CD4-positive, alpha-beta T cell treated with Interleukin-17A for 4 hours (primary cell): ENCODE measurements at places on chromosomes 7 and 10.

- DNase-seq, result no peak
Measured at GRCh38 chr7:108211382-108212201, 81.4 kb upstream of the LAMB4 start.

DNA sequence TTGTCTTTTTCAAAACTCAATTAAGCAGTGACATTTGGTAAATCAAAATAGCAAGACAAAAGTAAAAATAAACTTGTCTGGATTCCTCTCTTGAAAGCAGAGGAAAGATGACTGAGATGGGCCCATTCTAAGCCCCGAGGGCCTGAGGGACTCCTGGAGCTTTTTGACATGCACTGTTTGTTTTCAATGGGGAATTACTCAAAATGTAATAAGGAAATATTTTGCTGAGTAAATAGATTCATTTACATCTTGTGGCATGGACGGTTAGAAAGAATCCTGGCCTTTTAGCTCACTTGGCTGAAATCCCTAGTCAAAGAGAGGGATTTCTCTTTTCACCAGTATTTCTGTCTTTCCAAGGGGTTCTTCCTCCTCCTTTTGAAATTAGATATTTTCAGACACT lies 108.0 kb downstream of the MKX start:
- DNase-seq, result no peak

DNA sequence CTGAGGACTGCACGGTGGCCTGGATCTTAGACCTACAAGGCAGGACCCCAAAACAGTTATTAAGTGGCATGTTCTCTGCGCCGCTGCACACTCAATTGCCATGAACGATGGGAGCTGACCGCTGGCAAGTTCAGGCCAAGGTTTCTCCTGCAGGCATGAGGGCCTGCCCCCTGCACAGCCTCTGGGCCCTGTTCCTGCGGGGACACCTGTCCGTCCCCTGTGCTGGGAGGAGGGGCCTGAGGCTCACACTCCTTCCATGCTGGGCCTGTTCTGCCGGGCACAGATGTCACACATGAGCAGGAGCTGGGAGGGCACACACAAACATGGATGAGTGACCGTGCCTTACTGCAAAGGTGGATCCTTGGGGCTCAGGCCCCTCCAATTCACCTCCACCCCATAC lies 90.0 kb downstream of the PTPRN2 start:
- DNase-seq, result no peak

DNA sequence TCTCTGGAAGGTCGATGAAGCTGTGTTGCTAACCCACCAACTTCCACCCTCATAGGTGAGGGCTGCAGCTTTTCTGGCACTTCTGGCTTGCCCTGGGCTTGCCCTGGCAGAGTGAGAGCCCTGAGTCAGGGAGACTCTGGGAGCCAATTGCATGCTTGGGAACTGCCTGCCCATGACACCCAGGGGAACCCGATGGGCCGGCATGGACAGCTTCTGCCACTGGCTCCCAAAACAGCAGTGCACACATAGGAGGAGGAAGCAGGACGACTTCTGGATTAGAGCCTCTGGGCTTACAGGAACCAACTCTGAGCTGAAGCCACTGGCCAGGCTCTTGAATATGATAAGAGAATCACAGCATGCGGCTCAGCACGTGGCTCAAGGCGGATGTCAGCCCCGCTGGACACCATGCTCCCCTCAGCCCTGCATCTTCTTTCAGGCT lies 135.2 kb upstream of the UNC5B start:
- no peak for DNase-seq

- no peak for DNase-seq
Measured at GRCh38 chr10:19592276-19592675, 224.0 kb upstream of the PLXDC2 start.
